ENCODE measurements at places on chromosomes 16 and 17. TPM values are rescaled to one million over a fixed set of nuclear protein-coding genes. Genes with fewer than 3 reads are reported as not detected.
A peak's percentile ranks its signal among the peaks of the same experiment; 100 is the strongest.

Gene EXOC3L1
- 7.0 TPM for total RNA-seq

Gene TMEM114
- not detected for total RNA-seq

Gene GDPD1
- total RNA-seq = 3.6 TPM

DNA sequence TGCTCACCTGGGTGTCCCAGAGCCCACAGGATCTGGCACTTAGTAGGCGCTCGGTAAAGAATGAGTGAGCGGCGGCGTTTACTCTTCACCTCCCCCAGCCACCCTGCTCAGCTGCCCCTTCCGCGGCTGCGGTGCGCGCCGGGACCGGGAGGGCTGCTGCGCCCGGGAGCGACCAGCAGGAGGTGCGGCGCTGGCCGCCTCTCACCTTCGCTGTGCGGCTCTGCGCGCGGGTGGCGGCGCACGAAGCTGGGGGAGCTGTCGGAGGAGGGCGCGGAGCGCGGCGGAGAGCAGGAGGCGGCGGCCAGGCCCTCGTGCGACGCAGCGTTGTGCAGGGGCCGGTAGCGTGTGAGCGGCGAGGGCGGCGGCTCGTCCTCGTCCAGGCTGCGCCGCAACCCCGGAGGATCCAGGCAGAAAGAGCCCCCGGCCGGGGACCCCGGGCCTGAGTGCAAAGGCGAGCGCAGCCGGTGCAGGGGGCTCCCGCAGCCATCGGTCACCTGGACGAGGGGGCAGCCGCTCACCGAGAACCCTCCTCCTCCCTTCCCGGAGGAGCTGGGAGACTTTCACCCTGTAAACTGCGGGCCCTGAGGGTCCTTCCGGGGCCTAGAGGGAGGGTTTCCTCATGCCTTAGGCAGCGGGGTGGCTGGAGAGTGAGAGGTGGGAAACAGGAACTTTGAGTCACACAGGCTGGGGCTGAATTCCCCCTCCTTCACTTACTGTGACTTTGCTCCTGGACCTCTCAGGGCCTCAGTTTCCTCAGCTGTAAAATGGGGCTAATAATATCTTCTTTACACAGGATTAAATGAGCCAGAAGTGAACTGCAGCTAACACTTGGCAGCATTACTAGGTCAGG is 12.5 kb downstream of the SAMD14 start:
- peak; percentile 94 for DNase-seq
- peak overlapping the region; percentile 17 for H3K4me3 ChIP-seq
- peaks cover 19% of the 10 kb centered on the region for H3K4me1 ChIP-seq
- no peak overlapping the region for H3K27ac ChIP-seq
- no peaks in the 10 kb centered on the region for H3K27me3 ChIP-seq

GRCh38 chr17:19299866-19300265 is 62.7 kb downstream of the B9D1 start:
- peak overlapping the region; percentile 18 for H3K27ac ChIP-seq
- H3K36me3 ChIP-seq = no peaks in the 10 kb centered on the region
- H3K4me3 ChIP-seq = no peak overlapping the region

DNA sequence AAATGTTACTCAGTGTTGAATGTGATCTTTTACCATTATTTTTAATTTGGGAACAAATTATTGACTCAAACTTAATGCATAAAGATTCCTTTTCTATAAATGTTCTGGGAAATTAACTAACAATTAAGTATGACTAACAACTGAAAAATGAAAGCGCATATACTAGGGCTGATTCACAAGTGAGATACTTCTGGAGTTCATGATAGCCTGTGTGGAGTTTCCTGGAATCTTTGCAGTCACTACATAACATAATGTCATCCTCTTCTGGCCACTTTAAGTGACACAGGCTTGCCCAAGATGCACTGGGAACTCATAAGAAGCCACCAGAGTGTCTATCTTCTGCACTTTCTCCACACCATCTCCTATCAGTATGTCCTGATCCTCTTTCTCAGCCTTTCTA is 450.3 kb upstream of the CDH11 start:
- no peak overlapping the region for H3K4me3 ChIP-seq
- no peaks in the 10 kb centered on the region for H3K4me1 ChIP-seq
- H3K36me3 ChIP-seq = no peaks in the 10 kb centered on the region
- DNase-seq = no peak

- peak overlapping the region; percentile 67 for H3K4me3 ChIP-seq
- no peaks in the 10 kb centered on the region for H3K27me3 ChIP-seq
- H3K36me3 ChIP-seq = no peaks in the 10 kb centered on the region
- H3K27ac ChIP-seq = peak overlapping the region; percentile 88
- H3K4me1 ChIP-seq = peaks cover 51% of the 10 kb centered on the region
Measured at GRCh38 chr17:82332669-82333278, 792 bp downstream of the SECTM1 start.

DNA sequence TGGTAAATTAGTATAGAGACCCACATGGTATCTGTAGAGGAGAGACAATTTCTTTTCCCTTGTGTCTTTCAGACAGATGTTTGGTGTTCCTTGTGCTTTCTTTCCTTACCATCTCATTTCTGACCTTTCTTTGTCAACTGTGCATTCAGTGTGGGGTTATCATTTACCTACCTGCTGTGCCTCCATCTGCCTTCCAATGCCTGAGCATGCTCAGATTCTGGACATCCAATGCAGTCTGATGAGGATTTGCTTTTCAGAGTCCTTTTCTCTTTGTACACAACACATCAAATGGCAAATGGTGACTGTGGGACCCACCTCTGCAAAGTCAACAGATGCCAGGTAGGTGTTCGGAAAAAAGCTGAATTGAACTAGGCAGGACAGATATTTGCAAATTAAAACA is 364.8 kb downstream of the CA10 start:
- no peaks in the 10 kb centered on the region for H3K27me3 ChIP-seq
- no peak overlapping the region for H3K4me3 ChIP-seq
- H3K36me3 ChIP-seq = no peaks in the 10 kb centered on the region
- H3K4me1 ChIP-seq = no peaks in the 10 kb centered on the region
- no peak for DNase-seq
- no peak overlapping the region for H3K27ac ChIP-seq

DNA sequence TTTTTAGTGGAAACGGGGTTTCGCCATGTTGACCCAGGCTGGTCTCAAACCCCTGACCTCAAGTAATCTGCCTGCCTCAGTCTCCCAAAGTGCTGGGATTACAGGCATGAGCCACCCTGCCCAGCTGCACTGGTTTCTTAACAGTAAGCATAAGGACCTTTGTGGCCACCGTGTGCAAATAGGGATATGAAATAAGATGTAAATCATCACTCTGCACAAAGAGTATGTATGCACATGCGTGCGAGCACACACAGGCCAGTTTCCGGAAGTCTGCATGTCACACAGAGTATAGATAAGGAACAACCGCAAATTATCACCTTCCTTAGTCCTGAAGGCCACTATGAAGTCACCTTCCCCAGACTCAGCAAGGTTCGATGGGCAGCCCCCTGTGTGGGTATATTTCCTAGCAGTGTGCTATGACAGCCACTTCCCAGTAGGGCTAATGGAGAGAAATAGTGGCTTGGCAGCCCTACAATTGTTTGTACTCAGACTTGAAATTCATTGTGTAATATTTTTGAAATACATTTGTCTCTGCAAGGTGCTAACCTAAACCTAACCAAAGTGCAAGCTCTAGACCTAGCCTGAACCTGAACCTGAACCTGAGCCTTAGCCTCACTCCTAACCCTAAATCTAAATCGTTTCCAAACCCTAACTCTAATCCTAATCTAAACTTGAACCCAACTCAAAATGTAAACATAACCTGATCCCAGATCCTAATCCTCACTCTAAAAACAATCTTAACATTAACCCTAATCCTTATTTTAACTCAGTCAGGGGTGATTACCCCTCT is 48.4 kb upstream of the SKAP1 start:
- H3K36me3 ChIP-seq = no peaks in the 10 kb centered on the region
- H3K4me3 ChIP-seq = no peak overlapping the region
- no peaks in the 10 kb centered on the region for H3K27me3 ChIP-seq
- no peak overlapping the region for H3K27ac ChIP-seq
- no peaks in the 10 kb centered on the region for H3K4me1 ChIP-seq

DNA sequence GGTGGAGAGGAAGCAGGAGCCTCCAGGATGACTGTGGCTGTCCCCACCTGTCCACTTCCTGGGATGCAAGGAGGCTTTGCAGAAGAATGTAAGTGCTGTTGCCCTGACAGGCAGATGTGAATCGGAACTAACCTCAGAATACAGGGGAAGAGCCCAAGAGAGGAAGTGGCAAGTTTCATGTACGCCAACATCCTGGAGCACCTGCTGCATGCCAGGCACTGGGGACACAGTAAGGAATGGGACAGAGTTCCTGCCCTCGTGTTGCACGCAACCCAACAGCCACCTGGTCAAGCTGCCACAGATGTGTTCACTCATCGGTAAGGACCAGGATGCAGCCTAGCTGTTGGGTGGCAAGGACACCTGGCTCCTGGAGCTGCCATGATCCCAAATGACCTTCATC is 98.6 kb upstream of the RPL38 start:
- H3K4me1 ChIP-seq = no peaks in the 10 kb centered on the region
- no peak for DNase-seq

DNA sequence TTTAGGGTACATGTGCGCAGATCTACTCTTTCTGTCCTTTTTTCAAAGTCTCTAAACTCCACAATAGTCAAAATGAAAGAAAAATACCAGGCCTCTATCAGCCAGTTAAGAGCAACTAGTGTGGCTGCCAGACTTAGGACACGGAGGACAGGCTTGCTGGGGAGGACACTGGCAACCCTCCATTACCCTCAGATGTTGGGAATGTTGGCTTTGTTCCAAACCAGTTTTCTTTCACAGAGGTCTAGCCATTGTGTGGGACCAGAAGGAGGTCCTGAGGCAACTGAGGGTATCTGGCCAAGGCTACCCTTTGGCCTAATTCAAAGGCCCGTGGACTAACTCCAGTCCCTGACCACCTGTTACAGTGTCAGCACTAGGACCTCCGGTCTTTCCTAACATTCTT is 51.2 kb upstream of the MED9 start:
- H3K27ac ChIP-seq = no peak overlapping the region
- no peaks in the 10 kb centered on the region for H3K27me3 ChIP-seq
- H3K4me1 ChIP-seq = no peaks in the 10 kb centered on the region
- H3K4me3 ChIP-seq = no peak overlapping the region
- DNase-seq = no peak

GRCh38 chr16:25063865-25064264 is 47.7 kb upstream of the LCMT1 start:
- no peak overlapping the region for H3K4me3 ChIP-seq
- DNase-seq = no peak
- H3K4me1 ChIP-seq = peaks cover 12% of the 10 kb centered on the region
- H3K36me3 ChIP-seq = no peaks in the 10 kb centered on the region
- H3K27me3 ChIP-seq = no peaks in the 10 kb centered on the region

DNA sequence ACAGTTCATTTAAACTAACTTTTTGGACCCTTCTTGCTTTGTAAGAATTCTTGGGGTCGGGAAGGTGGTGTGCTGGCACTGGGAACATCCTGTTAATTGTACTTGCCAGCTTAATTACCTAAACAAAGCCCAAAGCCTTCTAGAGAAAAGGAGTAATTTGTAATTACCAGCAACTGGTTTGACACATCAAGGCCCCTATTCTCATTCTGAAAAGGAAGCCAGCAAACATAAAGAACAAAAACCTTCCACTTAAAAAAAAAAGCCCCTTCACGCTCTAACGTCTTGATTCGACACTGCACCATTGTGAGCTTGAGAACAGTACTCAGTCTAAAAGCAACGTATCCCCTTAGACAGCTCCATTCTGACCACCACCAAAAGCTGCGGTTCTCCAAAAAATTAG is 74.7 kb upstream of the RPH3AL start:
- no peaks in the 10 kb centered on the region for H3K36me3 ChIP-seq
- H3K27ac ChIP-seq = no peak overlapping the region
- H3K27me3 ChIP-seq = no peaks in the 10 kb centered on the region
- H3K4me1 ChIP-seq = no peaks in the 10 kb centered on the region
- DNase-seq = no peak

DNA sequence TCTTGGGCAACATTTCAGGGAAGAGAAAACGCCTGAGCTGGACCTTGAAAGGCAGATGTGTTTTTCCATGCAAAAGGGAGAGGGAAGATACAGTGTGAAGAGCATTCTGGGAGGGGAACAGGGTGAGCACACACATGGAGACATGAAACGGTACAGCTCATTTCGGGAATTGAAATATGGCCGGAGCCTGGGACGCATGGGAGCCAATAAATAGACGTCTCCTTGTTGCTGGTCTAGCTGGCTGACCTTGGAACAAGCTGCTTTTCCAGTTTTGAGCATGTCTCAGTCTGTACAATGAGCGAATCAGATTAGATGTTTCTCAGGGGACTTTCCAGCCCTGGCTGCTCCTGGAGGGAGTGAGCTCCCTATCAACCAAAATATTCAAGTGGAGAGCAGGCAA is 63.6 kb downstream of the ASIC2 start:
- DNase-seq = no peak
- H3K4me1 ChIP-seq = no peaks in the 10 kb centered on the region
- H3K27me3 ChIP-seq = no peaks in the 10 kb centered on the region
- no peaks in the 10 kb centered on the region for H3K36me3 ChIP-seq

- H3K4me3 ChIP-seq = no peak overlapping the region
- H3K36me3 ChIP-seq = no peaks in the 10 kb centered on the region
- no peaks in the 10 kb centered on the region for H3K27me3 ChIP-seq
- no peak for DNase-seq
- H3K4me1 ChIP-seq = no peaks in the 10 kb centered on the region
- no peak overlapping the region for H3K27ac ChIP-seq
Measured at GRCh38 chr16:49521734-49522325, 148.2 kb downstream of the C16orf78 start.

- peak overlapping the region; percentile 12 for H3K4me3 ChIP-seq
- no peak for DNase-seq
- no peak overlapping the region for H3K27ac ChIP-seq
- H3K4me1 ChIP-seq = peaks cover 6% of the 10 kb centered on the region
- no peaks in the 10 kb centered on the region for H3K27me3 ChIP-seq
Measured at GRCh38 chr16:49596068-49596467, 222.5 kb downstream of the C16orf78 start.

GRCh38 chr16:8923199-8923598 is 40.5 kb downstream of the USP7 start:
- no peak overlapping the region for H3K4me3 ChIP-seq
- H3K4me1 ChIP-seq = peaks cover 7% of the 10 kb centered on the region
- no peaks in the 10 kb centered on the region for H3K27me3 ChIP-seq
- H3K36me3 ChIP-seq = peaks cover 60% of the 10 kb centered on the region
- DNase-seq = no peak
